ENCODE measurements at places on chromosomes 1 and 21. TPM values are rescaled to one million over a fixed set of nuclear protein-coding genes. Genes with fewer than 3 reads are reported as not detected.
A peak's percentile ranks its signal among the peaks of the same experiment; 100 is the strongest.

The PADI3 gene
- not detected for total RNA-seq

DNA sequence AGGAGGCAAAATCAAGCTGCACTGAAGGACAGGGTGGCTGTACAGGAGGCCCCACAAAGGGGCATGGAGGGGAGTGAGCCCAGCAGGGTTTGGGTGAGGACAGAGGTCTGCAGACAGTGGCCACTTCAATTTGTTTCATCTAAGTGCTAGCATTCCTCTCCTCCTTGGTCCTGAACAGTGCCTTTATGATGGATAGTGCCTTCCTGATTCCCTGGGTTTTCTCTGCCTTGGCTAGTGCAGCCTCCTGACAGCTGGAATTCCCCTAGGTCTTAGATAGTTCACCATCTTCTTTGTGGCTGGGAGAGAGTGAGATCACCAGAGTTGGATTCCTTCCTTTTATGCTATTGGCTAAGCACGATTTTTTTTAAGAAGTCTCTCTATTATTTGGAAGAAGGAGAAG lies 3.8 kb upstream of the HPCAL4 start:
- H3K27me3 ChIP-seq, result peaks cover 17% of the 10 kb centered on the region
- no peak overlapping the region for H3K27ac ChIP-seq
- H3K36me3 ChIP-seq, result no peaks in the 10 kb centered on the region
- H3K4me1 ChIP-seq, result peaks cover 9% of the 10 kb centered on the region
- no peak overlapping the region for H3K4me3 ChIP-seq

The C8A gene
- total RNA-seq, result not detected

GRCh38 chr1:229478852-229479251 lies 29.3 kb downstream of the NUP133 start:
- no peak overlapping the region for H3K4me3 ChIP-seq
- no peaks in the 10 kb centered on the region for H3K4me1 ChIP-seq
- H3K27ac ChIP-seq, result no peak overlapping the region
- no peak for DNase-seq
- no peaks in the 10 kb centered on the region for H3K27me3 ChIP-seq
- no peaks in the 10 kb centered on the region for H3K36me3 ChIP-seq

GRCh38 chr1:245079021-245079609 lies 75.7 kb upstream of the KIF26B start:
- no peaks in the 10 kb centered on the region for H3K27me3 ChIP-seq
- no peaks in the 10 kb centered on the region for H3K4me1 ChIP-seq
- no peaks in the 10 kb centered on the region for H3K36me3 ChIP-seq
- DNase-seq, result no peak
- H3K4me3 ChIP-seq, result no peak overlapping the region

The PIK3C2B gene
- total RNA-seq, result 68.5 TPM

DNA sequence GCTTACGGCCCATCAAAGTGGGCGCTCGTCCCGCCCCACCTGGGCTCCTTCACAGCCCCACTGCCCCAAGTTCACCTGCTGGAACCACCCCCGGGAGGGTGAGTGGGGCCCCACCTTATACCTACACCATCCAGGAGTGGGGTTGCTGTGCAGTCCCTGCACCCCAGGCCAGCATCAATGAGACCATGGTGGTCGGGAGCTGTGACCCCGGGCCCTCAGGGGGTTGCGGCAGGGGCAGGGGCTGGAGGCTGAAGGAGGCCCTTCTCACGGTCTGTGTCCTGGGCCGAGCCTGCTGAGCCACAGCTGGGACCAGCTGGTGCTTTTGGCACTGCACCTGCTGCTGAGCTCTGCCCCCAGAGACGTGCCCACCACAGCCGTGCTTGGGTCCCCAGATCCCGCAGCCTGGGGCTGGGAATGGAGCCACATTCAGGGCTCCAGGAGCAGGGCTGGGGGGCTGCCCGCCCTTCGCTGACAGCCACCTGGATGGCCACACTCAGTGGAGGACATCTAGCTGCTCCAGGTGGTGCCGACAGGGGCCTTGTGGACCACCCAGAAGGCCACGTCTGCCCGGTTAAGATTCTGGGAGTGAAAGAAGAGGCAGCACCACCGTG lies 17.4 kb downstream of the ACTRT2 start:
- H3K4me3 ChIP-seq, result no peak overlapping the region
- H3K4me1 ChIP-seq, result no peaks in the 10 kb centered on the region
- DNase-seq, result peak; percentile 44
- no peaks in the 10 kb centered on the region for H3K36me3 ChIP-seq
- H3K27ac ChIP-seq, result no peak overlapping the region
- no peaks in the 10 kb centered on the region for H3K27me3 ChIP-seq

DNA sequence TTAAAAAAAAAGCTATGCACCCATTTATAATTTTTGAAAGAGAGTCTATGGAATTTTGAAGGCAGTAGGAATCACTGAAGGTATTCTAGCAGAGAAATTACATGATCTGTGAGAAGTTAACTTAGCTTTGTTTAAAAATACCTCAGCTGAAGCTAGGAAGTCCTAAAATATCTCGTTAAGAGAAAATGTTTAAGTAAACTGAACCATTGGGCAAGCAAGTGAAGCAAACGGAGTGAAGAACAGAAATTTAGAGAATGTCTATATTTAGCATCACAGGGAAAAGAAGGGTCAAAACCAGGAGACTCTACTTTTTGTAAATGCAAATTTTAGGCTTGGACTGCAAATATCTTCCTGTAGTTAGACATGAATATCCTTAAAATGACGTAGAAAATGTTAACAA lies 230.8 kb downstream of the HMCN1 start:
- no peaks in the 10 kb centered on the region for H3K27me3 ChIP-seq
- no peaks in the 10 kb centered on the region for H3K36me3 ChIP-seq
- no peak overlapping the region for H3K4me3 ChIP-seq
- H3K4me1 ChIP-seq, result no peaks in the 10 kb centered on the region
- no peak overlapping the region for H3K27ac ChIP-seq
- DNase-seq, result no peak

The HSD3B1 gene
- 121 TPM for total RNA-seq

- no peaks in the 10 kb centered on the region for H3K27me3 ChIP-seq
- H3K4me3 ChIP-seq, result no peak overlapping the region
- H3K4me1 ChIP-seq, result no peaks in the 10 kb centered on the region
- no peak overlapping the region for H3K27ac ChIP-seq
- no peaks in the 10 kb centered on the region for H3K36me3 ChIP-seq
These were observed 233.3 kb upstream of the TMPRSS15 start for GRCh38 chr21:18636897-18637296.

The AMIGO1 gene
- total RNA-seq, result 7.4 TPM

The ANKRD65 gene
- total RNA-seq, result 0.54 TPM

DNA sequence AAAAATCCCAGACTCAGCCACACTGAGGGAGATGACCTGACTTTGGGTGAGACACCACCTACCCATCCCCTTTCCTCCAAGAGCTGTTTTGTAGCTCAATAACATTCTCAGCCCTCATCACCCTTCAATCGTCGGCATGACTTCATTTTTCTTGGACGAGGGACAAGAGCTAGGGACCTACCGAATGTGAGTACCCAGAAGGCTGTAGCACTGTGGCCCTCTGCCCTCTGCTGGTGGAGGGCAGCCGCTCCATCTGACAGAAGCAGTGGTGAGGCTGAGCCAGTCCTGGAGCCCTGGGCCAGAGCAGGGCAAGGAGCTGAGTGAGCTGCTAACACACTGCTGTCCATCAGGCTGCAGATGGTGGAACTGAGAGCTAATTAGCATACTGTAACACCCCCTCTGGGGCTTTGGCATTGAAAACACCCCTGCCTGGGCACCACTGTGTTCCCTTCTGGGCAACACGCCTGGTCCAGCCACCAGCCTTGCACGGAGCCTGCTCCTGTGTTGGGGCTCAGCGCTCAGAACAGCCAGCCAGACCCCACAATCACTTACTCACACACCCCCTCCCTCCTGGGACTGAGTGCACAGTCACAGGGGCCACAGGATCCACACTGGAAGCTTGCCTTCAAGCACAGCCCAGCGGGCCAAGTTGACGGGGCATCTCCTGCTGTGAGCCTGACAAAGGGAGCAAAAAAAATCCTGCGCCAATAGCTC lies 18.3 kb upstream of the ALPL start:
- H3K27me3 ChIP-seq, result no peaks in the 10 kb centered on the region
- DNase-seq, result no peak
- H3K36me3 ChIP-seq, result no peaks in the 10 kb centered on the region
- no peaks in the 10 kb centered on the region for H3K4me1 ChIP-seq
- H3K27ac ChIP-seq, result no peak overlapping the region
- H3K4me3 ChIP-seq, result no peak overlapping the region

DNA sequence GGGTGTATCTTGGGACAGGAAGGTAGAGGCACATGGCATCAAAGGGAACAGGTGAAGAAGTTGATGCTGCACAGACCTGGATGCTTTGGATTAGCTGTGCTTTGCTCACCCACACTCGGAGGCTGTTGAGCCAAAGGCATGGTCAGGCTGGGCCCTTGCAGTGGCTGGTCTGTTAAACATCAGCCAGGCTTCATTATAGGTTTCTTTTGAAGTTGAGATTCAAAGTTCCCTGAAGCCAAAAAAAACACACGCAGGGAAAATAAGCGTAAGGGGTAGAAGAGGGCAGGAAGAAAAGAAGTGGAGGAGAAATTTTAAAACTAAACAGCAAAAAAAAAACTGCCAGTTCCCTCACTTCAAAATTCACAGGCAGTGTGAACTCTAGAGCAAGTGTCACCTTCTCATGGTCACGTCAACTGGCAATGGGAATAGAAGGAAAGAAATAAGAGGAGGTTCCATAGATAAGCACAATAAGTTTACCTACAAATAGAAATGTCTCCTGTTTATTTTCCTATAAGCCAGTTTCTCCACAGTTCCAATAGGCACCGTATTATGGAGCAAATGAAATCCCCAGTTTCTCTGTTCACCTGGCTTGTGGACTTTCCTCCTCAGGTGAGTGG lies 139.5 kb downstream of the PAPPA2 start:
- no peak for DNase-seq
- H3K36me3 ChIP-seq, result no peaks in the 10 kb centered on the region
- no peaks in the 10 kb centered on the region for H3K27me3 ChIP-seq
- no peak overlapping the region for H3K27ac ChIP-seq

DNA sequence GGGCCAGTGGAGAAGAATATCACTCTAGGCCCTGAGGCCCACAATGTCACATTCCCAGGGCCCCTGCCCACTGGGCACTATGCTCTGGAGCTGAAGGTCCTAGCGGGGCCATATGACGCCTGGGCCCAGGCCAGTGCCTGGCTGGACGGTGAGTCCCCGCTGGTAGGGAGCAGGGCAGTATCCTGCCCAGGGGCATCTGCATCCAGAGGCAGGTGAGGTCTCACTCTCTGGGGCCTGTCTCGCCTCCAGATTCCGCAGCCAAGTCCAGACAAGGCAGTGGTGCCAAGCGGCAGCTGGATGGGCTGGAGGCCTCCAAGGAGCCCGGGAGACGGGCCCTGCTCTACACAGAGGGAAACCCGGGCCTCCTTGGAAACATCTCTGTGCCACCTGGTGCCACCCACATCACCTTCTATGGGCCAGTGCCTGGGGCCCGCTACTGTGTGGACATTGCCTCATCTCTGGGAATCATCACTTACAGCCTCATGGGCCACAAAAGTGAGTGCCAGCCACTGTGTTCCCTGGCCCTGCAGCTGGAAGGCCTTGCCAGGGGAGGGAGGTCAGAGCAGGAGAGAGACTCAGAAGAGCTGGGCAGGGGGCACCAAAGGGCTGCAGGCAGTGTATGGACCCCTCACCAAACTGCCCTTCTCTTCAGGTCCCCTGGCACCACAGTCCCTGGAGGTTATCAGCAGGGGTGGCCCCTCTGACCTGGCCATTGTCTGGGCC lies 11.1 kb upstream of the PTPN7 start:
- H3K27me3 ChIP-seq, result no peaks in the 10 kb centered on the region
- H3K36me3 ChIP-seq, result no peaks in the 10 kb centered on the region
- no peaks in the 10 kb centered on the region for H3K4me1 ChIP-seq

The KCNQ4 gene
- total RNA-seq, result 3.3 TPM

The SMAP2 gene
- total RNA-seq, result 170 TPM

The PPIAL4G gene
- total RNA-seq, result not detected

DNA sequence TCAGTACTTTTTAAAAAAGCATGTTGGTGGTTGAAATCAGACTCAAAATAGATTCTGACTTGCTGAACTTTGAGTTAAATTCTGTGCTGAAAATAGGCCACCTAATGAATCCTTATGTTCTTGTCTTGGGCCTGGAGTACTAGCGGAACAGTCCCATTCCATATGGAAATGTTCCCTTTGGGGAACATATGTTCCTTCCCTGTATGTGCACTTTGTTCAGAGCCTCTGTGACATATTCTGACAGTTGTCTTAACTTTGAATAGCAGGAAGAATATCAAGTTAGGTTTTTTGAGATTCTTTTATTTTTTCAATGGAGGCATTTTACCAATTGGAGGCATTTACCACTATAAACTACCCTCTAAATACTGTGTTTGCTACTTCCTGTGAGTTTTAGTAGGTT lies 1667.8 kb downstream of the PLA2G4A start:
- DNase-seq, result no peak
- H3K4me3 ChIP-seq, result no peak overlapping the region
- no peaks in the 10 kb centered on the region for H3K27me3 ChIP-seq
- no peaks in the 10 kb centered on the region for H3K4me1 ChIP-seq
- no peak overlapping the region for H3K27ac ChIP-seq
- no peaks in the 10 kb centered on the region for H3K36me3 ChIP-seq

The PROX1 gene
- total RNA-seq, result 19.8 TPM

DNA sequence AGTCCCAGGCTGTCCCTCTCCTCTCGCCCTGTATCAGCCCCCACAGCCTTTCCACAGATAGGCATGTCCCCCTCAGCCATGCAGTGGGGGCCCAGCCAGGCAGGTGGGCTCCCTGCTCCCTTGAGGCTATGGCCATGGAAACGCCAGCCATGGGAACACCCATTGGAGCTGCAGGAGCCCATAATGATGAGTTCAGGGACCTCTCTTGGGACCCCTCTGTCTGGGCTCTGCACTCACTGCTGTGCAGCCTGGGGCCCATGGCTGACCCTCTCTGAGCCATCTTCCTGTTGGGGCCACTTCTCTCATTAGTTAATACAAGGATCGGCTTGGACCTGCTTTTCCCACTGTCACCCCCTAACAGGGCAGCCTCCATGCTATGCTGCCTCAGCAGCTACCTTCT lies 33.2 kb downstream of the WNT3A start:
- peaks cover 12% of the 10 kb centered on the region for H3K27me3 ChIP-seq
- no peak overlapping the region for H3K27ac ChIP-seq
- H3K36me3 ChIP-seq, result no peaks in the 10 kb centered on the region

The EVA1C gene
- total RNA-seq, result 22.4 TPM

The MEX3A gene
- total RNA-seq, result 2.1 TPM

- H3K4me1 ChIP-seq, result peaks cover 3% of the 10 kb centered on the region
- DNase-seq, result peak; percentile 72
- H3K27ac ChIP-seq, result no peak overlapping the region
- H3K27me3 ChIP-seq, result no peaks in the 10 kb centered on the region
- H3K4me3 ChIP-seq, result no peak overlapping the region
These were observed 3.8 kb downstream of the RNF186 start for GRCh38 chr1:19811206-19811851.

Measured in Peyer's patch (tissue), 4 donors.